ENCODE measurements at places on chromosomes 3 and 15.

GRCh38 chr3:103907567-103907966 lies 1459.1 kb upstream of the ALCAM start:
- no peak for DNase-seq

DNA sequence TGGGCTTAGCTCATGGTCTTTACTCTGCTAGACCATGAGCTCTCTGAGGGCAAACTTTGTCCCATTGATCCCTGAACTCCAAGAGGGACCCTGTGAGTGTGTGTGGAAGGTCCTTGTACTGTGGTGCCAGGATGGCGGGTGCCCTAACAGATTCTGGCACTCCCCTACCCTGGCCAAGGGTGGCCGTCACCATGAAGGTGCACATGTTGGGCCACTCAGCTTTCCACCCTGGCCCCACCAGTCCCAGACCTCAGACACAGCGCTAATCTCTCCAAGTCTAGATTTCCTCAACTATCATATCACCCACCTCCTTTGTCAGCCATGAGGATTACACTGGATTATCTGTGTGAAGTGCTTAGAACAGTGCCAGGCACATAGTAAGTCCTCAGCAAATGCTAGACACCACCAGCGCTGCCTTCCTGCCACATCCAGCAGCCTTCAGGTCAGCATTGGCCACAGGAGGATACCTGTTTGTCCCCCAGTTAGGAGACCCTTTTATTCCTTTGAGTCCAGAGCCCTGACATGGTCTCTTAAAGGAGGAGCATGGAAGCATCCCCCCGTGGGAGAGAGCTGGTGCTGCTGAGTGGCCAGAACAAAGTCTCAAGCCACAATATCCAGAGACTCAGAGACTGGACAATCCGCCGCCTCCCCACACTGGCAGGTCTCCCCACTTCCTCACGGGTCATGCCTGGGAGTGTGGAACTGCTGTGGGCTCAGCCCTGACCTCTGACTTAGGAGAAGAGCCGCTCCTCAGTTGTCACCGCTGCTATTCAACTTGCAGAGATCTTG lies 44.5 kb upstream of the SLCO2A1 start:
- no peak for DNase-seq

- DNase-seq: no peak
Observed at GRCh38 chr3:184593220-184593927, 31.8 kb downstream of the EPHB3 start.

- peak; percentile 63 for DNase-seq
Observed at GRCh38 chr3:127706312-127706711, 33.6 kb downstream of the ABTB1 start.

GRCh38 chr15:89360294-89360971 lies 25.8 kb upstream of the POLG start:
- no peak for DNase-seq

All from heart left ventricle (tissue), 16 donors.